Activated naive CD8-positive, alpha-beta T cell treated with anti-CD3 and anti-CD28 coated beads, Interleukin-2, amount 10 ng/mL, durations not matched to agents 7 days and 5 days (primary cell): ENCODE measurements at places on chromosomes 2 and 18. TPM values are rescaled to one million over a fixed set of nuclear protein-coding genes. Genes with fewer than 3 reads are reported as not detected.

GRCh38 chr2:206480161-206480560, 36.8 kb downstream of the ADAM23 start:
- DNase-seq = no peak
- peaks cover 13% of the 10 kb centered on the region for H3K27me3 ChIP-seq
- no peak overlapping the region for H3K27ac ChIP-seq
- no peak overlapping the region for H3K4me3 ChIP-seq
- H3K36me3 ChIP-seq = no peaks in the 10 kb centered on the region
- H3K4me1 ChIP-seq = no peaks in the 10 kb centered on the region

- no peaks in the 10 kb centered on the region for H3K4me1 ChIP-seq
- peaks cover 2% of the 10 kb centered on the region for H3K27me3 ChIP-seq
- no peak overlapping the region for H3K27ac ChIP-seq
- H3K36me3 ChIP-seq = no peaks in the 10 kb centered on the region
Measured at GRCh38 chr2:11103984-11104793, 51.1 kb upstream of the SLC66A3 start.

DNA sequence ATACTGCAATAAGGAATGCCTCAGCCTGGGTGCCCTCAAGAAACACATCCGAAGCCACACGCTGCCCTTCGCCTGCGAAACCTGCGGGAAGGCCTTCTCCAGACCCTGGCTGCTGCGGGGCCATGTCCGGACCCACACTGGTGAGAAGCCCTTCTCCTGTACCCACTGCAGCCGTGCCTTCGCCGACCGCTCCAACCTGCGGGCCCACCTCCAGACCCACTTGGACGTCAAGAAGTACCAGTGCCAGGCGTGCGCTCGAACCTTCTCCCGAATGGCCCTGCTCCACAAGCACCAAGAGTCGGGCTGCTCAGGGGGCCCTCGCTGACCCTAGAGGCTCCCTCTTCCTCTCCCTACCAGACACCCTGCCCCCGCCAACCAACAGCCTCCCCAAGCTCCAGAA, 37.6 kb downstream of the UNC80 start:
- H3K36me3 ChIP-seq = no peaks in the 10 kb centered on the region
- DNase-seq = no peak
- H3K4me3 ChIP-seq = no peak overlapping the region
- H3K27ac ChIP-seq = no peak overlapping the region

- H3K4me1 ChIP-seq = peaks cover 12% of the 10 kb centered on the region
- no peak overlapping the region for H3K4me3 ChIP-seq
- peaks cover 33% of the 10 kb centered on the region for H3K27me3 ChIP-seq
- no peak for DNase-seq
Measured at GRCh38 chr2:7403092-7403775, 486.0 kb downstream of the RNF144A start.

- H3K27ac ChIP-seq = peak overlapping the region; percentile 95
- H3K36me3 ChIP-seq = peaks cover 24% of the 10 kb centered on the region
- H3K4me3 ChIP-seq = peak overlapping the region; percentile 97
- no peak for DNase-seq
- H3K4me1 ChIP-seq = peaks cover 58% of the 10 kb centered on the region
Measured at GRCh38 chr2:85583667-85584353, 421 bp upstream of the VAMP5 start.

DNA sequence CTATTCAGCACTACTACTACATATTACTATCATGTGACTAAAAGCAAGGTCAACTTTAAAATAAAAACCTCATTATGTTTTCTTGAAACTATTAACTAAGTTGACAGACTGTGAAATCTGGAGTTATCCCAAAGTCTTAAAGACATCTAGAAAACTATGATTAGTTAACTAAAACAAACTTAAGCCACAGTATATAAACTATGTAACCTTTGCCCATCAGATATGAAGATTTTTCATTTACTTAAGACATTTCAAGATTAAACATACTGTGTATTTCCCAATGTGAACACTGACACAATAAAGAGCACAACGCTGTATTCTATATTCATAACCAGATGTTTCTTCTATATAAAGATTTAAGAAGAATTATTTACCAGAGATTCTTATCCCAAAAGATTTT, 33.5 kb upstream of the CACNB4 start:
- no peaks in the 10 kb centered on the region for H3K27me3 ChIP-seq
- DNase-seq = no peak
- H3K27ac ChIP-seq = no peak overlapping the region
- H3K4me3 ChIP-seq = no peak overlapping the region
- H3K4me1 ChIP-seq = peaks cover 7% of the 10 kb centered on the region
- H3K36me3 ChIP-seq = peaks cover 18% of the 10 kb centered on the region

GRCh38 chr18:33670029-33670428, 92.0 kb downstream of the ASXL3 start:
- H3K27me3 ChIP-seq = no peaks in the 10 kb centered on the region
- no peak overlapping the region for H3K27ac ChIP-seq
- no peak for DNase-seq
- H3K4me3 ChIP-seq = no peak overlapping the region
- H3K36me3 ChIP-seq = no peaks in the 10 kb centered on the region

DNA sequence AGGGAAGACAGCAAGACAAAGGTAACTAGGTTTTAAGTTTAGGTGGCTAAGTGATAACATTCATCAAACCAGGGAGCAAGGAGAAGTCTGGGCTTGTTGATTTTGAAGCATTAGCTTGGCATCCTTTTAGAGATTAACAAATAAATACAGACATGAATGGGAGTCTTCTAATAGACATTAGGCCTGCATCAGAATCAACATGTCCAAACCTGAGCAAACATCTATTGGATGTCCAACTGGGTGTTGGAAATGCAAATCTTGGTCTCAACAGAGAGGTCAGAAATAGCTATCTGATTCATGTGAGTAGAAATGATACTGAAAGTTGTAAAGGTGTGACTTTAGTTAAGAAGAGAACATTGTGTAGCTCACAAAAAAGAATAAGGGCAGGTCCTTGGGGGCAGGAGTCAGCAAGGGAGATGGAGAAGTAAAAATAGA, 85.5 kb upstream of the RND3 start:
- H3K36me3 ChIP-seq = no peaks in the 10 kb centered on the region
- no peak overlapping the region for H3K4me3 ChIP-seq
- no peaks in the 10 kb centered on the region for H3K27me3 ChIP-seq
- H3K27ac ChIP-seq = no peak overlapping the region

DNA sequence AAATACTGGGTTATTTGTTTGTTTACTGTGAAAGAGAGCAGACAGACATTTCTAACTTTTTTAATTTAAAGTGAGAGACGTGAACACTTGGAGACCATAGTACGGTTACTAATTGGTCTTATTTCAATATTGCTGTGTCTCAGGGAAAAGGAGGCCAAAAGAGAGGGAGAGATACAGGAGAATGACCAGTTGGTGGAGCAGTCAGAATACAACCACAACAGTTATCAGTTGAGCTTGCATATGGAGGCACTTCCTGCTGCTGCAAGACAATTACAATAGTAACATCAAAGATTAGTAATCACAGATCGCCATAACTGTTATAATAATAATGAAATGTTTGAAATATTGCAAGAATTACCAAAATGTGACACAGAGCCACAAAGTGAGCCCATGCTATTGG, 58.2 kb downstream of the TWSG1 start:
- H3K27me3 ChIP-seq = no peaks in the 10 kb centered on the region
- no peak overlapping the region for H3K27ac ChIP-seq
- H3K36me3 ChIP-seq = peaks cover 24% of the 10 kb centered on the region
- no peak overlapping the region for H3K4me3 ChIP-seq
- DNase-seq = no peak

- peaks cover 17% of the 10 kb centered on the region for H3K27me3 ChIP-seq
- H3K4me3 ChIP-seq = no peak overlapping the region
- DNase-seq = no peak
Measured at GRCh38 chr2:173571887-173572680, 217.4 kb downstream of the CDCA7 start.

GRCh38 chr2:191263050-191263449, 17.8 kb downstream of the MYO1B start:
- no peaks in the 10 kb centered on the region for H3K4me1 ChIP-seq
- no peaks in the 10 kb centered on the region for H3K27me3 ChIP-seq
- H3K36me3 ChIP-seq = no peaks in the 10 kb centered on the region

- H3K27me3 ChIP-seq = peaks cover 3% of the 10 kb centered on the region
- no peak for DNase-seq
- peaks cover 7% of the 10 kb centered on the region for H3K4me1 ChIP-seq
- H3K4me3 ChIP-seq = no peak overlapping the region
Measured at GRCh38 chr2:189628817-189629530, 32.3 kb upstream of the ASNSD1 start.

- H3K27ac ChIP-seq = no peak overlapping the region
- no peaks in the 10 kb centered on the region for H3K36me3 ChIP-seq
- peak; percentile 32 for DNase-seq
- H3K27me3 ChIP-seq = peaks cover 59% of the 10 kb centered on the region
- H3K4me3 ChIP-seq = peak overlapping the region; percentile 76
Measured at GRCh38 chr18:61894751-61895524, 2.1 kb upstream of the RNF152 start.

- no peaks in the 10 kb centered on the region for H3K27me3 ChIP-seq
- no peak overlapping the region for H3K27ac ChIP-seq
- H3K4me3 ChIP-seq = no peak overlapping the region
- DNase-seq = no peak
- no peaks in the 10 kb centered on the region for H3K36me3 ChIP-seq
Measured at GRCh38 chr2:203510941-203511305, 24.2 kb downstream of the RAPH1 start.

GRCh38 chr2:210667711-210668110, 111.3 kb downstream of the CPS1 start:
- H3K4me1 ChIP-seq = no peaks in the 10 kb centered on the region
- DNase-seq = no peak
- H3K4me3 ChIP-seq = no peak overlapping the region
- peaks cover 2% of the 10 kb centered on the region for H3K27me3 ChIP-seq

DNA sequence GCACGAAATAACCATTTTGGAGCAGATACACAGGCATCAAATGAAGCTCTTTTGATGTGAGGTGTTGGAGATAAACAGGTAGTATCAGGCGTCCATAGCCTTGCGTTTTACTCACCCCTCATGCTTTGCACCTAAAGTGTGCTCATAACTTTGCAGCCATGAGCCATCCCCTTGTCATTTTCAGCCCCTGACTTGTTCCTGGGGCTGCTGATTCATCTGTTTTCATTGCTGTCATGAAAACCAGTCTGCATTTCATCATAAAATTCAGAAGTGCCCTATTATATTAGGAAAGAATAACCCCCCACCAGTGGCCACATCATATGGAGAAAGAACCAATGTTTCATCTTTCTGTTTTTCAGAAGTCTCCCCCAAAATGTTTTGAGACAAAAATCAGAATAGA, 329.7 kb upstream of the NRP2 start:
- H3K36me3 ChIP-seq = no peaks in the 10 kb centered on the region
- H3K4me3 ChIP-seq = no peak overlapping the region
- H3K27me3 ChIP-seq = peaks cover 4% of the 10 kb centered on the region
- no peak overlapping the region for H3K27ac ChIP-seq
- no peak for DNase-seq

DNA sequence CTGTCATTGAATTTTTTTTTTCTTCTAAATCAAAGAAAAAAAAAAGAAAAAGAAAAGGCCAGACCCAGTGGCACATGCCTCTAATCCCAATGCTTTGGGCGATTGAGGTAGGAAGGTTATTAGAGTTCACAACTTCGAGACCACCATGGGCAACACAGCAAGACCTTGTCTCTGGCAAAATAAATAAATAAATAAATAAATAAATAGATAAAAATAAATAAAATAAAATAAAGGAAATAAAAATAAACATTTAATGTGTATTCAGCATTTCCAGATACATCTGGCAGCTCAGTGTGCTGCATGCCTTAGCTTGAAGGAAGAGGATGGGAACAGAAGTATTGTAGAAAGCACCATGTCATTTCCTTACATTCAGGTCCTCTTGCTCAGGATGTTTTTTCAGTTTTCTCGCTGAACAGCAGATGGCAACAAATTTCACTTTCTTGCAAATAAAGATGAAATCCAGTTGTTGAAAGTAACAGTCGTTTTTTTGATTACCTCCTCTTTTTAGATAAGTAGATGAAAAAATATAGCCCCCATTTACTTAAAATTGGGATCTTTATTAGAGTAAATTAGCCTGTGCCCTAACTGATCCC, 25.7 kb upstream of the FAM178B start:
- H3K4me1 ChIP-seq = peaks cover 4% of the 10 kb centered on the region
- no peak overlapping the region for H3K4me3 ChIP-seq

- H3K4me1 ChIP-seq = no peaks in the 10 kb centered on the region
- no peak overlapping the region for H3K27ac ChIP-seq
- DNase-seq = no peak
- H3K27me3 ChIP-seq = no peaks in the 10 kb centered on the region
- no peak overlapping the region for H3K4me3 ChIP-seq
- no peaks in the 10 kb centered on the region for H3K36me3 ChIP-seq
Measured at GRCh38 chr2:34912084-34912483, 1313.0 kb upstream of the FAM98A start.

- H3K4me3 ChIP-seq = no peak overlapping the region
- H3K4me1 ChIP-seq = no peaks in the 10 kb centered on the region
- no peaks in the 10 kb centered on the region for H3K36me3 ChIP-seq
Measured at GRCh38 chr2:161722547-161723503, 98.6 kb downstream of the SLC4A10 start.

- no peak overlapping the region for H3K4me3 ChIP-seq
- H3K27ac ChIP-seq = no peak overlapping the region
- no peaks in the 10 kb centered on the region for H3K27me3 ChIP-seq
Measured at GRCh38 chr2:222034058-222034457, 264.7 kb downstream of the PAX3 start.

GRCh38 chr2:202408546-202409140, 32.5 kb downstream of the BMPR2 start:
- H3K36me3 ChIP-seq = peaks cover 2% of the 10 kb centered on the region
- DNase-seq = no peak
- H3K27me3 ChIP-seq = no peaks in the 10 kb centered on the region

- H3K27ac ChIP-seq = no peak overlapping the region
- no peak overlapping the region for H3K4me3 ChIP-seq
- H3K27me3 ChIP-seq = no peaks in the 10 kb centered on the region
- no peak for DNase-seq
Measured at GRCh38 chr2:7634409-7634808, 717.2 kb downstream of the RNF144A start.

The MBOAT2 gene
- 4.0 TPM for total RNA-seq

The PID1 gene
- 0.17 TPM for total RNA-seq

The KCNJ3 gene
- not detected for total RNA-seq

The SMAD4 gene
- 84.9 TPM for total RNA-seq

The SCG2 gene
- total RNA-seq = not detected

The SLC25A52 gene
- not detected for total RNA-seq

The SLC5A7 gene
- total RNA-seq = not detected

The ACTG2 gene
- 0.22 TPM for total RNA-seq

The PPP1R1C gene
- not detected for total RNA-seq

The STPG4 gene
- 0.74 TPM for total RNA-seq
